ENCODE measurements at places on chromosomes 5 and 9. TPM values are rescaled to one million over a fixed set of nuclear protein-coding genes. Genes with fewer than 3 reads are reported as not detected.

DNA sequence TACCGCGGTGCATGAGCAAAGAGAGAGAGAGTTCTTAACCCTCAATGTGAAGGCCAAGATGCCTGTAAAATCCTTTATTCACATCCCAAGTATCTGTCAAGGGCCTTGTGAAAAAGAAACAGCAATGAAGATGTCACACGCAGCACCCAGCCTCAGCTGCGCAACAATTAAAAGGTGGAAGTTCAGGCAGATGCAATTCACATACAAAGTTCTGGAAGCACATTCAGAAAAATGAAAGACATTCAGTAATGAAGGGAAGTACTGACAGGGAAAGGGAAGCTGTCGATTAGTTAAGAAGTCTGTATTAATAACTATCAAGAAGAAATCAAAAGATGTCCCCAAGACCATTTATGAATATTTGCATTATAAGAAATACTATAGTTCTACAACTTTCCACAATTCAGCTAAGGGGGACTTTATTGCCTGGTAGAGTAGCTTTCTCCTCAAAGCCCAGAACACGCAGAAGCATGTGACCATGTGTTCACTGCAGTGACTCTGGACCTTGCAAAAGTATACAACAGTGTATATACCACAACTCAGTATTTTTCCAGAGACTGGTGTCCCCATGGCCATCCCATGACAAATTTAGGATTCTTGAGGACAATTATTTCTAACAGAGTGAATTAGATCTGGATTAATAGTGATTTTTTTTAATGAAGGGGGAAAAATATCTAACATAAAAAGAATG is 137.5 kb downstream of the CDK5RAP2 start:
- DNase-seq = no peak

Gene TMED9
- total RNA-seq = 83.2 TPM

DNA sequence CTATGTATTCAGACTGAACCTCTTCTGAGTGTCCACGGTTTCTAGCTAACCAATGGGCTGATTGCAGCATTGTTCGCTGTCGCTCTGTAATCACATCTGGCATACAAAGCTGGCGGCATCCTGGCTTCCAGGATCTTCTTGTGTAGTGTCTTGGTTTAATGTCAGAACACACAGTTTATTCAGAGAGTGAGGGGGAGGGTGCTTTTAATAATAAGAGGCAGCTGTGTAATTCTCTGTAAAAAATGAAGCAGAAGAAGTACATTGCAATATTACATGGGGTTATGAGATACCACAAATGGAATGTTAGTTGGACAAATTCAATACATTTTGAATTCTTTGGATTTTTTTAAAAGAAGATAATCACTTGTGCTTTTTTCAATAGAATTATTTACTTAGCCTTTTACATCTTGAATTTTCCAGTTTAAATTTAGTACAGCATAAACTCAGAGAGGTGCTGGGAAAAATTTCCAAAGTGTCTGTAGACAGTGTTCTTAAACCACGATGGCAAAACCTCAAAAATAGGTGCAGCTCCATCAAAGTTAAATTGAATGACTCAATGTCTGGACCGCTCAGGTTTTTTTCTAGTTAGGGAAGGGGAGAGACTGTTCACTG is 206.0 kb downstream of the PCSK1 start:
- no peak for DNase-seq

Gene THBS4
- total RNA-seq = 0.57 TPM

- DNase-seq = no peak
Observed at GRCh38 chr5:129770024-129770820, 22.3 kb downstream of the MINAR2 start.

Gene FCN2
- not detected for total RNA-seq

Gene FBP1
- 2.7 TPM for total RNA-seq

DNA sequence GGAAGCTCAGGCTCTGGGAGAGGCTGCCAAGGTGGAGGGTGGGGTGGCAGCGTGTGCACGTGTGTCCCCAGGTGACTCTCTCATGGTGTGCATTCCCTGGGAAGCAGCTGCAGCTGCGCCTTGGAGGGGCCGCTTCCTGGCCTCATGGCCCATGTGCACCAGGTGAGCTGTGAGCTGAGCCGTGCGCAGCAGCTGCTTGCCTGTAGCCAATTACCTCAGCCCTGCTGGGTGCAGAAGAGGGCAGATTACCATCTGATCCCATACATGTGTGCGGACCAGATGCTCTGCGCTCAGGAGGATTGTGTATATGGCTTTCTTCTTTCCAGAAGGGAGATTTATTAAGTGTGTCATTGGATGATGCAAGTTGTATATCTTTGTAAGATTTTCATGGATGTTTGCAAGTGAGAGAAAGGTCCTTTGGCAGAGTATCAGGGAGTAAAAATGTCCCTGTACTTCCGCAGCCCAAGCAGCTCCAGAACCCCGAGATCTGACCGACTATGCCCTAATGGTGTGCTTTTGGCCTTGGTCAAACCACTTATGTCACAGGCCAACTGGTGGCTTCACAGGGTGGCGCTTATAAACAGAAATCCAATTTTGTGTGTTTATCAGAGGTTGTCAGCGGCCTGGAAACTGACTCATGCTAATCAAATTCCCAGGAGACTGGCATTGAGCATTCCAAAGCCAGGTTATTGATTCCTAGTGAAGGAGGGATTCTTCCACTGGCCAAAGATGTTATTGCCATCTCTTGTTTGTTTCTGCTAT is 229.3 kb downstream of the GOLPH3 start:
- DNase-seq = no peak

Gene ALDOB
- not detected for total RNA-seq

Gene PHF24
- not detected for total RNA-seq

- DNase-seq = no peak
Observed at GRCh38 chr5:150340614-150341255, 16.8 kb upstream of the TCOF1 start.

Gene MELK
- total RNA-seq = 48.1 TPM

Gene CDH9
- total RNA-seq = not detected

DNA sequence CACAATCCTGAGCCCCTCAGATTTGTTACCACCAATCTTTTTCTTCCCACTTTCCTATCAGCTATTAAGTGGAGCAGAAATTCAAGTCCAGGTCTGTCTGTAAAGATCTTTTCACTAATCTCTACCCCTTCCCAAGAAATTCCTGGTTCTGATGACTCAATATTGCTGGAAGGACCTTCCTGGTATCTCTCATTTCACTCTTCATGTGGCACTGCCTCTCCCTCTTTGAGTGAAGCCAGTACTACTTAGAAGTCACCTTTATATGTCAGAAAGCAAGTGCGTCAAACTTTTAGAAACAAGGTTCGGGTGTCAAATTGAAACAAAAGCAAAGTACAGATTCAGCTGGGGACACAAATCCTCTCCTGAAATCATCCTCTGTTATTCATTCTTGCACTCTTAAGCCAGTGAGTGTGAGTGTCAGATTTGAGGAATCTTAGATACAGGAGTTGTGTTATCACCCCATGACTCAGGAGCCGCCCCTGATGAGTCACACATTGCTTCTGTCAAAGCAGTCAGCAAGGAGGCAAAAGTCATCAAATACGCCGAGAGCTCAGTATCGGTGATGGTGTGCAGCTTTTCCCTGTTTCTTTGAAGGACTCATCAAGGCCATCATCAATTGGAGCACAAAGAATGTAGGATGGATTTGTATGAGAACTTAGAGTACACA is 313.0 kb downstream of the CETN3 start:
- no peak for DNase-seq

DNA sequence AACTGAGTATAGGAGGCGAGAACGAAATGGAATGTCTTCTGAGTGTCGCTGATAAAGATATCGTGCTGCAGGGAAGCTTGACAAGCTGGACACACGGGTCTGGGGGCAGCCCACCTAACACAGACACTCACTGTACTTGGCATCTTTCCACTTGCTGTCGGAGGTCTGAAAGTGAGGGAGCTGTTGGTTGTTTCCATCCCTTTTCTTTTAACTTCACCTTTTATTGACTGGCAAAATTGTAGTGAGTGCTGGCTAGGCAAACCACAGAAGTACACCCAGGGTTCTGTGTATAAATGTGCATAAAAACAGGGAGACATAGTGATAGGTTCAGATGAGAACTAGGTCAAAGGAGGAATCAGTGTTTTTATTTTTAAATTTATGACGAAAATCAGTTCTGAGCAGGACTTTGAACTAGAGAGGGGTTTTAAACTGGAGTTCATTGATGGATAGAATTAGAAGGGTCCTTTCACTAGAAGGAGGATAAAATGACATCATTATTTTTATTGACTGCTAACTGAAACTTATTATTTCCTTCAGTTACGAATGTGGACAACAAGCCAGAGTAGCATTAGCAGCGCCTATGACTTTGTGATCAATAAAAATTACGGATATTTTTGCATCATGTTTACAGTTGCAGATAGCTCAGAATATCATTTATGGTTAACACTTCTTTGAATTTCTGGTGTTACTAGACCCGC is 817 bp downstream of the GAPVD1 start:
- DNase-seq = no peak

DNA sequence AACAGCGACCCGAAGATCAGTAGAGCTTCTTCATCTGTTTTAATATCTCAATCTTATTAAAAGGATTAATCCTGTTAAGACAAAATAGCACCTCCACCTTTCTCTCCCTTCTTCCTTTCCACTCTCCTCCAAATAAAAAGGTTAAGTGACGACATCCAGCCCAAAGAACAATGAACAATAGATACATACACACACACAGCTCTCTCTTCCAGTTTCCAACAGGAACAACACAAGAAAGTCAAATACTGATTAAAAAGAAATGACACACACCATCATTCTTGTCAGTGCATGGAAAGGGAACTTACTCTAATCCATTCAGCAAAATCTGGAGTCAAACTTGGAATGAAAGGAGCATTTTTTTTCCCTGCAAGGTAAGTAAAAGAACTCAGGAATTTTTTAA is 2.8 kb downstream of the ARL15 start:
- no peak for DNase-seq

GRCh38 chr5:1461396-1461795 is 16.2 kb upstream of the SLC6A3 start:
- no peak for DNase-seq

- DNase-seq = no peak
Observed at GRCh38 chr9:121598965-121599871, 52.2 kb upstream of the DAB2IP start.

DNA sequence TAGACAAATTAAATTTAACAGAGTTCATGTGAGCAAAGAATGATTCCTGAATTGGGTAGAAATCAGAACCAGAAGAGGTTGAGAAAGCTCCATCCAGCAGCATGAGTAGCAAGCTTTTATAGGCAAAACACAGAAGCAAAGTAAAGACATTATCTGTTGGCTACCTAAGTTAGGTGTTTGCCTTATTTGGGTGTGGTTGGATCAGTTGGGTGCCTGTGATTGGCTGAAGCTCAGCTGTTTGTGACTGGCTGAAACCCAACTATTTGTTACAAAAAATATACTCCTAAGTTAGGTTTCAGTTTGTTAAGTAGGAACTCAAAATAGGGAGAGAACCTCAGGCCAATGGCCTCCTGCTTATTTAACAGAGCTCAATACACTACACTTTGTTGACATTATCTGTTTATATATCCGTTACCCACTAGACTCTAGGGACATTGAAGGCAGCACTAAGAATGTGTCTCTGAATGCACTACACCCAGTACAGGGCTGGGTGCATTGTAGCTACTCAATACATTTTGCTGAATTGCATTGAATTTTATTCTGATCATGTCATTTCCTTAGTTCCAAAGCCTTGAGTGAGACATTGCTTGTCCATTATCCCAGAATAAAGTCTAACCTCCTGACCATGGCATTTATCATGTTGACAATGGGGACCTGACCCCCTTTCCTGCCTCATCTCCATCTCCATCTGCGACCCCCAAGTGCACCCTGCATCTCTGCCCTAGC is 98.7 kb downstream of the CCDC192 start:
- DNase-seq = no peak

DNA sequence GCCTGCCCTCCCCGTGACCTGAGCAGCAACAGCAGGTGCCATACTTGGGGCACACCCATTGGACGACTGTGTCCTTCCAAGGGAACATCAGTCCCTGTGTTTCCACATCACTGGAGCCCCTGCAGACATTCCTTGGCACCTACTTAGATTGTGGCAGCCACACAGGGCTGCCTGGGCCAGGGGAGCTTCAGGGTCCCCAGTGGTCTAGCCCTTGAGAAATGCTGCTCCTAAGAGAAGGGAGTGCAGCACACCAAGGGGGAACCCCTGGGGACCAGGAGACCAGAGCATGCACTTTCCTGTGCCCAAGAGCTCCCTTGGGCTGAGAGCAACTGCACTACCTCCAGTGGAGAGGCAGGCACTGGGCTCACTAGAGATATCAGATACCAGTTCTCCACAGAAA is 20.1 kb upstream of the ABLIM3 start:
- no peak for DNase-seq

Gene CCDC187
- total RNA-seq = not detected

GRCh38 chr5:172776235-172776594 is 5.2 kb upstream of the DUSP1 start:
- DNase-seq = no peak

Gene BRD3
- total RNA-seq = 50.7 TPM

Gene MEIKIN
- 0.55 TPM for total RNA-seq

Gene OR4F3
- not detected for total RNA-seq

DNA sequence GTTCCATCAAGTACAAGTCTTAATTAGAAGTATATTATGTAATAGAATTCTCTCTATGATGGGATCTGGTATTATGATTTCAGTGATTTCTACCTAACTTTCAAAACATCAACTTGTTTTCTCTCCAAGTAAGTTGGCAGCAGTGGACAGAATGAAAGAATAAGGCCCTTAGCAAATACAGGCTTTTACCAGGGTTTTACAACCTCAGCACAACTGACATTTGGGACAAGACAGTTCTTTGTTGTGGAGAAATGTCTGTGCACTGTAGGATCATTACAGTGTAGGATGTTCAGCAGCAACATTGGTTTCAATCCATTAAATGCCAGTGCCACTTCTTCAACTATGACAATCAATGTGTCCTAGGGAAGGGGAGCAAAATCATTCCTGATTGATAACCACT is 48.8 kb downstream of the MLANA start:
- DNase-seq = no peak

GRCh38 chr5:79694652-79695051 is 5.0 kb downstream of the CMYA5 start:
- DNase-seq = no peak

Gene SPATA31A3
- total RNA-seq = not detected

- DNase-seq = no peak
Observed at GRCh38 chr5:38929838-38930237, 84.0 kb downstream of the OSMR start.

GRCh38 chr5:132067451-132067850 is 6.1 kb upstream of the CSF2 start:
- DNase-seq = no peak

GRCh38 chr9:125820100-125820804 is 73.1 kb downstream of the PBX3 start:
- DNase-seq = no peak

Data from activated naive CD8-positive, alpha-beta T cell treated with anti-CD3 and anti-CD28 coated beads, Interleukin-2, amount 10 ng/mL, durations not matched to agents 7 days and 5 days (primary cell).